ENCODE measurements at places on chromosomes 11 and 22.

DNA sequence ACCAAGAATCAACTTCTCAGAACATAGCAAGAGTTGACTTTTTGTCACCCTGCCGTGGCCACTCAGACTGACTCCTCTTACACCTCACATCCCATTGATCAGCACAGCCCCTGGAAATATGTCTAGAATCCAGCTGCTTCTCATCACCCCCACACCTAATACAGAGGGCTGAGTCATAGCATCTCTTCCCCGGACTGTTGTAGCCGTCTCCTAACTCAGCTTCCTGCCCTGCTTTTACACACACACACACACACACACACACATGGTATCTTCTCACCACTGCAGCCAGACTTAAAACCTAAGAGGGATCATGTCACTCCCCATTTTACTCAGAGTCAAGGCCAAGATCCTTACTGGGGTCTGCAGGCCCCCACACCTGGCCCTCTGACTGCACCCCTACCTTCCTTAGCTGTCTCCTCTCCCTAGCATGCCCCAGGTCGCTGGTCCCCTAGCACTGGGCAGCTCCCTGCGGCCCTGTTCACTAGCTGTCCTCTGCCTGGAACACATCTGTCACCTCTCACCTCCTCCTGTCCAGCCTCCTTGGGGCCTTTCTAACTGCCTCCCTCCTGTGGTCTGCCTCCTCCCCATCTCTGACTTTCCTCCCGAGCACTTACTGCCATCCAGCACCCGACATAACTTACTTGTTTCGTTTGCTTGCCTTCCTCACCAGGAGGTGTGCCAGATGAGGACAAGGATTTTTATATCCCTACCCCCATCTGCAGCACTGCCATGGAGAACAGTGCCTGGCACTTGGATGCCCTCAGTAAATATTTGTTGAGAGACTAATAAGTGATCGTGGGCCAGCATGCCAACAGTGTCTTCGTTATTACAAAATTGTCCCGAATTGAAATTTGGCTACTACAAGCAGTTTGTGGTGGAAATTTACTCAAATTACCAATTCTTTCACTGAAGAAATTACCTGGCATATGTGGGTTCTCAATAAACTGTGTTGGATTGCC, 61.9 kb downstream of the BMAL1 start:
- DNase-seq: no peak

DNA sequence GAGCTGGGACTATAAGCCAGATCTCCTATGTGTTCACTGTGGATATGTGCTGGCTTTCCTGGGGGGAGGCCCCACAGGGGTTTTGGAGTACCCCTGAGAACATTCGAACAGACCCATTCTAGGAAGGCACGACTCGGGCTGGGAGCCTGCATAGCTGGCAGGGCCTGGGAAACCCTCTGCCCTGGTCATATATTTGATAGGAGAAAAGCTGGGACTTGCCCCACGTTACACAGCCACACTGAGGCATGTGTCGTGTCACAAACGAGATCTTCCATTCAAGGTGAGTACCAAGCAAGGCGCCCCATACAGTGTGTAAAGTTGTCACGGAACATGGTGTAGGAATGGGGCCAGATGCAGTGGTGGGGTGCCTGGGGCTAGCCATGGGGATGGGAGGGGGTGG, 11.2 kb downstream of the MYO7A start:
- no peak for DNase-seq

DNA sequence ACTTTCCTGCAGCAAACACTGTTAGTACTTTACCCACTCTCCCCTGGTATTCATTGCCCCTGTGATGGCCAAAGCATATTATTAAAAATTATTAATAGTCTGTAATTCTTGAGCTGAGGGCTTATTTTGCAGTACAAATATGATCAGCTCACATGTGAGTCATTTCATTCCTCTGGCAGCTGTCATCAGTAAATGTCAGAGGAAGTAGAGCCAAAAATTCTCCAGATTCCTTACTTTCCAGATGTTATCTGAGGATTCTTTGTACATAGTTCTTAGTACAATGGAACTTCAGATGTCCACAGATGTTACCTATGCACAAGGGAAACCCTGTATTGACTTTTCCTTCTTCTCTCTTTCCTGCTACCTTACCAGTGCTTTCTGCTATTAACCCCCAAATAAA, 12.5 kb downstream of the OR5B3 start:
- DNase-seq: no peak

DNA sequence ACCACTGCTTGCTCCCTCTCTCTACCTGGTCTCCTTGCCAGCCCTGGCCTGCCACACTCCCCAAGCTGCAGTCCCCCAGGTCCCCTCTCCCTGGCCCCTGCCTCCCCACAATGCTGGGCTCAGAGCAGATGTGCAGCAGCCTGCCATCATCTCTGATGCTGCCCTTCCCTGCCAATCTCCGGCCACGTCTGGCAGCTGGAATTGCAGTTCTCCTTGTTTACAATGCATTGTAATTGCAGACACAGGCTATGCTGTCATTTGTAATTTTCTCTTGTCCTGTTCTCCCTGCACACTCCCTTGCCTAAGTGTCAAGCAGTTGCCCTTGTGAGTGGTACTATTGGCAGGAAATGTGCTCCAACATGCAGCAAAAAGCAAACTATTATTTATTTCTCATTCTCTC, 222.3 kb downstream of the NTM start:
- DNase-seq: no peak
